Fibroblast of skin of back (primary cell): ENCODE measurements at places on chromosomes 5 and 9.
A peak's percentile ranks its signal among the peaks of the same experiment; 100 is the strongest.

- DNase-seq: no peak
These were observed 231.9 kb downstream of the MAST4 start for GRCh38 chr5:66828046-66828547.

GRCh38 chr9:108565651-108566378, 290.0 kb downstream of the ACTL7B start:
- DNase-seq: peak; percentile 89

DNA sequence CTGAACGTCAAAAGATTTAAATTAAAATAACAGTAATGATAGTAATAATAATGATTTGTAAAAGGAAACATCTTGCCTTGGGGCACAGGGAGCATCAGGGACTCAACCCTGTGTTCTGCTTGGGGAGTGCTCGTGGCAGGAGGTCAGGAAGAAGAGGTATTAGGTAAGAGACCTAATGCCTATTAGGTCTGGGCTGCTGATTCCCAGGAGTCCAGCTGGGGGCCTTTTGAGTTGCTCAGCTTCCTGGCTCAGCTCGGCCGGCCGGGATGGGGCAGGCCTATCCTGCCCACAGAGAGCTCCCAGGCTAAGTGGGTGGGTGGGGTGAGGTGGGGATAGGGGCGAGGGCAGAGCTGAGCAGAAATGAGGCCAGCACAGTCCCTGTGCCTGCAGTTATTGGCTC, 17.5 kb downstream of the LMX1B start:
- DNase-seq: no peak

- DNase-seq: no peak
These were observed 134.1 kb upstream of the ZNF462 start for GRCh38 chr9:106728860-106729259.

GRCh38 chr5:103263054-103263453, 4.5 kb downstream of the MACIR start:
- DNase-seq: no peak

DNA sequence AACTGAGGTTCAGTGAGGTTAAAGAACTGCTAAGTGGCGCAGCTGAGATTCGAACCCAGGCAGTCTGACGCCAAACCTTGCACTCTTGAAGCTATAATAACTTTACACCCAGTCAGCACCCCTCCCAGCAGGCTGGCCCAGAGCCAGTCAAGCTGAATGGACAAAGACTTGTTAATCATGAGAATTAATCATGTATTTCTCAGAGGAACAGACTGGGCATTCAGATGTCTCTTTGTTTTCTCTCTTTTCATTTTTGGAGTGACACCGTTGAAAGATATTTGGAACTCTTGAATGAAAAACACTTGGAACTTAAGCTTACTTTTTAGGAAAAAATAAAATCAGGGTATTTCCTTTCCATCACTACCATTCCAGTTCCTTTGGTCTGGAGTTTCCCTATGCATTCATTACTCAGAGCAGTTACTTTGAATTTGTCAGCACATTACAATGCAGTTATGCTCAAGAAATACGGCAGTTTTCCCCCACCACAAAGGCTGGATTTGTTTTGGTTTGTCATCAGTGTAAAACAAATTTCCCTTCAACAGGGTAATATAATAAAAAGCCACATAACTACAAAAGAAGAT, 22.6 kb upstream of the MAMDC2 start:
- peak; percentile 96 for DNase-seq

GRCh38 chr5:72815580-72816283, 729 bp upstream of the TNPO1 start:
- DNase-seq: no peak

DNA sequence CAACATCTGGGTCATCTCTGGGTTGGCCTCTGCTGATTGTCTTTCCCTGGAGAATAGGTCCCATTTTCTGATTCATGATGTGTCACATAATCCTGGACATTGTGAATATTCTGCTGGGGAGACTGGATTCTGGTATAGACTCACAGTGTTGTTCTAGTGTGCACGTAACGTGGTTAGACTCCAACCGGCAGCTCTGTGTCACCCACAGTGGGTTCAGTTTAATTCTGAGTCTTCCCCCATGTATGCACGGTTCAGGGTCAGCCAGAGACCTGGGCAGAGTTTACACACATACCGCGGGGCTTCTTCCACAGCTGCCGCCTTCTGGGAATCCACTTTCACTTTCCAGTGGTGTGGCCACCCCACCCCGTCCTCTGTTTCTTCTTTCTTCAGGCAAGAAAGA, 38.0 kb upstream of the LRRC14B start:
- peak; percentile 76 for DNase-seq

DNA sequence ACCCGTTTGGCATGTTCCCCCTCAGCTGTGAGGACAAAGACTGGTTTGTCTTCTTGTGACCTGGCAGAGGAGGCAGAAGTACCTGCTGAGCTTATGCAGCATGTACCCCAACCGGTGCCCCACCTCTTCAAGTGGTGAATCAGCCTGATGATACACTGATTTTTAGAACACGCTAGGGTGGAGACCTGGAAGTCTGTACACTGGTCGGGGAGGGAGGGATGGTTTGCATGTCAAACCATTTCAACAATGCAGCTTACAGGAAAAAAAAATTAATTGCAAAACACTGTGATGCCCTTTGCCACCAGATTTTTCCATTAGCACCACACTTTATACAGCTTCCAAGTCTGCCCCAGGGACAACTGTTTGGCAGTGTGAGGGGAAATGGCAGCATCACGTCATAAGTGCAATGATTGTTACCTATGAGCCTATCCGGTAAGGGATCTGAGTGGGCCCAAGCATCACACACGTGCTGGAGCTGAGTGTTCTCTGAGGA, 155.1 kb upstream of the DMRT1 start:
- peak; percentile 30 for DNase-seq

DNA sequence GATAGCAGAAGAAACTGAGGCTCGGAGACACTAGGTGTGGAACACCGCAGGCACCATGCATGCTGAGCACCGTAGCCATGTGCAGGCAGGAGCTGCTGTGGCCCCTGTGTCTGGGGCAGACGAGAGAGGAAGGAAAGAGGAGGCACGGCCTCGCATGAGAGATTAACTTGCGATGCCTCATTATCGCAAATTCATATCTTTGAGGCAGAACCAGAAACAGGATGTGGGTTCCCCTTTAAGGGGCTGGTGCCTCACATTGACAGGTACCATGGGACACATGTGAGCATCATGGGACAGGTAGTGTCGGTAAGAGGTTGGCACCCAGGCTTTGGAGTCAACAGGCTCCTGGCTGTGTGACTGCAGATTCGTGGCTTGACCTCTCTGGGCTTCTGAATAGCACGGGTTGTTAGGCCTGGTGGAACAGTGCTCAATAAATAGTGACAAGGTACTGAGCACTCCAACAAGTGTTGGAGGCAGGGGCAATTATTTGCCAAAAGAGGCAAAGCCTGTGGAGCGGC, 40.8 kb downstream of the NAIF1 start:
- DNase-seq: no peak

- peak; percentile 54 for DNase-seq
These were observed 63.0 kb downstream of the ADAMTS12 start for GRCh38 chr5:33828626-33829308.

GRCh38 chr5:81288021-81288433, 13.4 kb upstream of the ZCCHC9 start:
- no peak for DNase-seq

DNA sequence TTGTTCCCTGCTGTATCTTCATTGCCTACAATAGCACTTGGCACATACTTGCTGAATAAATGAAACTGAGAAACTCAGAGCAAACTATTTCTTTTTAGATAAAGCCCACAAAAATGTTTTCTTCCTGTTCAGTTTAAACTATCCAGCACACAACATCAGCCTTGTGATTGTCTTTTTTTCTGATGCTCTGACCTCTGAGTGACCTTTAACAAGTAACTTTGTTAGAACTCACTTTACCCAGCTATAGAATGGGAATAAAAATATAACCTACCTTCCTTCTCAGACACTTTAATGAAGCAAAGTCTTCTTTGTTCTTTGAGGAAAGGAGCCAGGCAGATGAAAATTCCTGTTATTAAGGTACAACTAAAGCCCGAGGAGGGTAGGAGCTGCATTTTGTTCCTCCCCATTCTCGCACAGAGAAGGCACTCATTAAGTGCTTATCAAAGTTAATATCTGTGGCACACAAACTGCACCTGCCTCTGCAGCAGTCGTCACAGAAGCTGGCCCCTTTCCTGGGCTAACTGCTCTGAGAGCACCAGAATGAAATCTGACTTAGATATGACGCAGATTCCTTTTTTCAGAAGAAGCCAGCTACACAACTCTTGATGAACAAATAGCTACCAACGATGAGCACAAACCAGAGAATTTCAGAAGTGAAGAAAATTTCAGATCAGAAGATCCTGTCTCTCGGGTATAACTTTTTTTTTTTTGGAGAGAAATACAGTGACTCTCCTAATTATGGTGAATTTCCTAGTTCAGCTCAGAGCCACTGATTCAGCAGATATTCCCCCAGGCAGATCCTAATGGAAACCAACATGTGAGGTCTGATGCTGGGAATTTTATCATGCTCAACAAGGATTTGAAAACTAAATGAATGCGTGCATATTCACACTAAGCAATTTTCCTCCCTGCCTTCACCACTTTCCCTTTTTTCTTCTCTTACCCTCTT, 31.0 kb upstream of the NR3C1 start:
- DNase-seq: no peak

- DNase-seq: no peak
These were observed 26.5 kb downstream of the AQP7 start for GRCh38 chr9:33375841-33376321.

DNA sequence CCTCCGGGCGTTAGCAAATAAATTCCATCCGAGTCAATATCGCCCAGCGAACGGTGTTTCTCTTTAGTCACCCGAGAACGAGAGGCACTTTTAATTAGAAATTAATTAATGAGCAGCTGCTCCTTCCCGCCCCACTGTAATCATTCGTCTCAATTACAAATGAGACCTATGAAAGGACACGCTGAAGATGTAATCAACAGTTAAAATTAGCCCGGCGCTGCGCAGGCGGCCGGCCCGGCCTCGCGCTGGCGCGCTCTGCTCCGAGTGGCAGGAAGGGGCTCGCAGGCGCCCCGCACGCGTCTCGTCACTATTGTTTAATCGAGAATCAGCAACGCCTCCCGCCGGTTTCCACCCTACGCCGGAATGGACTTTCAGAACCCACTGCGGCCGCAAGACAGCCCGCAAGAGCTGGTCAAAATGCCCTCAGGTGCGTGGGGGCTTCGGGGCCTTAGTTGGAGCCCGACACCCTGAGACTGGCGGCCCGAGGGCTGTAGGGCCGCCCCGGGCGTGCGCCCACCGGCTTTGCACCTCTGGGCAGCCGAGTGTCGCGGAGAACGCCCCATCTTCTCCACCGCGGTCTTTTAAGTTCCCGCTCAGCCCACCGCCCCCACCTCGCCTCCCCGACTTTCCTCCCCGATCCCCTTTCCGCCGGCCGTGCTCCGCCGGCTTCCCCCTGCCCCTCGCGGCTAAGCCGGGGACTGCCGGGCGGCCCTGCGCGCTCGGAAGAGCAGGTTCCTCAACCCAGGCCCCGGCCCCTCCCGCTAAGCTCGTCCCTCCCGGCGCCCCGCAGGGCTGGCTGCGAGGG, 597 bp upstream of the IRX4 start:
- DNase-seq: no peak

GRCh38 chr5:36270876-36271575, 29.3 kb upstream of the NADK2 start:
- no peak for DNase-seq

GRCh38 chr9:108254236-108254635, 601.5 kb downstream of the ACTL7B start:
- DNase-seq: no peak

DNA sequence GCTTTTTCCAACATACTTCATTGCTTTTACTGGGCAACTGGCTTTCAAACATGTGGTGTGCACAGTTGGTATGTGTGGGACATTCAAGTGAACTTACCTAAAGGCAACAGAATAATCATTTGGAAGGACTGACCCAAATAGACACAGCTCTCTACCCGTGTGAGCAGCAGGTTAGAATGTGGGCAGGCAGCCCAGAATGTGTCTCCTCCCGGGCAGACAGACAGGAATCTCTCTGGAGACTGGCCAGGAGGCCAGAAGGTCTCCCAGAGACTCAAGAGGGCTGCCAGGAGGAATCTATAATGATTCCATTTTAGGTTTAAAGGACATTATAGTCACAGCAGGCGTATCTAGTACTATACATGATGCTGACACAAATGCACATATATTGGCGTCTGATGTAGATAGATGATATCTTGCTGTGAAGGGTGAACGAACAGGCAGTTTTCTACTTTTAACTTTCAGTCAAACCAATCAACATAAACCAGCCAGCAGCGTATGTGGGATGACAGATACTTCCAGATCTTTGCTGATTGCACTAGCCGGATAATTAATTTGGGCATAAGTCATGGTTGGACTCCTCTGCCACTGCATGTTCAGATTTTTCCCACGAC, 297.4 kb upstream of the ZNF608 start:
- DNase-seq: peak; percentile 82

- DNase-seq: peak; percentile 22
These were observed 244.4 kb downstream of the CWC27 start for GRCh38 chr5:65013166-65013565.

DNA sequence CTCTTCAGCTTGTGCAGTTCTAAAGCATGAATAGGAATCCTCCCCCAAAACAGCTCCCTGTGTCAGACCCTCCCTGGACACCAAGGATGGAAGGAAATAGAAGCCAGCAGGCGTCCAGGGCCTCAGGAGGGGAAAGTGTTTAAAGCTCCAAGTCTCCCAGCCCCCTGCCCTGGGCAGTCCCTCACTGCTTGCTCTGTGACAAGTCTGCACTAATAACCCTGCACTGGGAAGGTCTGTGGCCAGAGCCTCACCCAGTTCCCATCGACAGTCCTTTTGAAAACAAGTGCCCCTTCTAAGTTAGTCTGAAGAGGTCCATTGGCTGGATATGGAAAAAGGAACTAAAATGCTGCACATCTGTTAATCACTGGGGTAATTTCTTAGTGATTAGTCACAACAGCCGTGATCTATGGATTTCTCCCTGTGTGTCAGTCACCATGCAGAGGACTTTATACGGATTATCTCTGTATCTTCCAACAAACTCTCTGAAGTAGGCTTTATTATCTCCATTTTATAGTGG, 195.3 kb downstream of the FBXL7 start:
- peak; percentile 85 for DNase-seq

DNA sequence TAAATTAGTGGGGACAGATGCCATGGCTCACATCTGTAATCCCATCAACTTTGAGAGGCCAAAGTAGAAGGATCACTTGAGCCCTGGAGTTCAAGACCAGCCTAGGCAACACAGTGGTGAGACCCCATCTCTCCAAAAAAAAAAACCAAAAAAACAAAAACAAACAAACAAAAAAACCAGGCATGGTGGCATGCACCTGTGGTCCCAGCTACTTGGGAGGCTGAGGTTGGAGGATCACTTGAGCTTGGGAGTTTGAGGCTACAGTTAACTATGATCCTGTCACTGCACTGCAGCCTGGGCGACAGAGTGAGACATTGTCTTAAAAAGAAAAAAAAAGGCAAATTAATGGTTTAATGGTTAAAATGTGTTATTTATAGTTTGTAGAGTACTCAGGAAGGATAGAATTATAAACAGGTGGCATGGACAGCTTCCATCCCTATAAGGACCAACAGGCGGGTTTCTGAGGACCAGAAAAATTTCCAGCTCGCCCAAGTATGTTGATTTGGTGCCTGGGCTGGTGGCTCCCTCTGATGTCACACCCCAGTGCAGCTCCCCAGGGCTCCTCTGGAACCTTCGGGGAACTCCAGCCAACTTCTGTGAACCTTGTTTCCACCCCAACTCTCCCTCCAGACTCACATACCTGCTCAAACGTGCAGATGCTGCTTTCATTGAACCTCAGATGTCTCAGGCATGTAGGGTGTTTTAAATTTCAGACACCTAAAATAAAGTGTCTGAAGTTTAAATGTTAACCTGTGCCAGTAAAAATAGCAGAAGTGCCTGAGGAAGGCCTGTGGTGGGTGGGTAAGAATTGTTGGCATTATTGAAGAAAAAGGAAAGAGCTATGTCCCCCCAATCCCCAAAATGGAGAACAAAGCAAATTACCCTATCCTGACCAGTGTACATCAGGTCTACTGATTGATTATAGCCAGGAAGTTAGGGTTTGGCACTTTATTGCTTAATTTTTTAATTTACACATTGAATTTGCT, 69.0 kb downstream of the TRIO start:
- DNase-seq: no peak
